ENCODE measurements at places on chromosomes 1 and 21.

- no peak for DNase-seq
These were observed 21.0 kb downstream of the CD160 start for GRCh38 chr1:145740269-145740668.

DNA sequence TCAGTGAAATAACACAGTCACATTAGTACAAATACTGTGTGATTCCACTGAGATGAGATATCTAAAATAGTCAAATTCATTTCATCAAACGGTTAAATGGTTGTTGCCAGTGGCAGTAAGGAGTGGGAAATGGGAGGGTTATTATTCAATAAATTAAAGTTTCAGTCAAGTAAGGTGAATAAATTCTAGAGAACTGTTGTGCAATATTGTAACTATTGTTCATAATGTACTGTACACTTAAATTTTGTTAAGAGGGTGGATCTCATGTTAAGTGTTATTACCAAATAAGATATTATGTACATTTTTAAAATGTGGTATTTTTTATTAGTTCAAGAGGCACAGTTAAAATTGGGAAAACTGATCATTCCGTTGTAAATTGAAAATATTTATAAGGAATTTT is 463.3 kb upstream of the BRINP3 start:
- DNase-seq, result no peak

DNA sequence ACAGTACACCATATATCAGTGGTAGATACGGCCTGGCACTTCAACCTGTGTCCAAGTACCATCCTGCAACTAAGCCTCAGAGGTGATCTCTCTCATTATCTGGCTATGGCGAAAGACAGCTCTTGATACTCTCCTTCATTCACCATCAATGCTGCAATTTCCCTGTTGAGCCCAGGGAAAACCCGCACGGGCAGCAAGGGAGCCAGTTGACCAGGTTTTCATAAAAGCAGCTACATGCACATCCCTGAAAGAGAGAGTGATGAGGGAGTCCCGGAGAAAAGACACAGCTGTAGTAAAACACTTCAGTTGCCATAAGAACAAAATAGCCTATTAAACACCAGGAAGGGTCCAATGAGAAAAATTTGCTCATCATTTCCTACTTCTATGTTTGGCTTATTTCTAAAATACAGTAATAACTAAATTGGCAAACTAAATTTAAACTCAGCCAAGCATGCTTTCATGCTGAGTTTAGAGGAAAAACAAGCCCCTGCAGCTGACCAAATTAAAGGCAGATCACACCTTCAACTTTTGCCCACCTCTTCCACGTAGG is 68.3 kb downstream of the CAPZB start:
- DNase-seq, result no peak

DNA sequence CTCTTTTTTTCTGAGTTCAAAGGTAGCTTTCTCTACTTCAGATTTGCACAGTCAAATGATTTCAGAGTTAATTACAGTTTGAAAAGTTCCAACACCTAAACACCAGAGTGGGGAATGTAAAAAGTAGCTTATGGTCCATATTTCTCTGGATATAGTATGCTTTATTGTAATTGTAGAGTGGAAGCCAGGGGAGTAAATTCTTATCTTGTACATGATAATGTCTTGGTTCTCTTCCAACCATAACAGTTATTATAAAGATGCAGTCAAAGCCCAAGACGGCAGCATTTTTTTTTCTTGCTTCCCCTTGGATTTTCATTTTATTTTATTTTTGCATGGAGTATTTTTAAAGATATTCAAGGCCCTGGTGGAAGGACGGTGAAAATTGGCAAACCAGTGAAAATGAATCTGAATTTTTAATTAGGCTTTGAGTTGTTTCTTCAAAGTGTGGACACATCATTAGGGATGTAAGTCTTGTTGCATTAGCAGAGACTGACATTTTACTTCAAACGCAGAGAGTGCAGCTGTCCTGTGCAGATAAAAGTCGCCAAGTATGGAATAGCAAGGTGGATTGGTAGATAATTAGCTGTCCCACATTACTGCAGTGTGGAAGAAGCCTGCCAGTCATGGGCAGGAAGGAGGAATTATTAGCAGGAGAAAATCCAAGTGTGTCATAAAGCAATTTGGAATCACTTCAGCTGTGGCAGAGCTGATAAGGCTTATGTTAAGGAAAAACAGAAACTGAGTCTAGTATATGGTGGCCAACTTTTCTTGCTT is 11.3 kb downstream of the CACHD1 start:
- no peak for DNase-seq

DNA sequence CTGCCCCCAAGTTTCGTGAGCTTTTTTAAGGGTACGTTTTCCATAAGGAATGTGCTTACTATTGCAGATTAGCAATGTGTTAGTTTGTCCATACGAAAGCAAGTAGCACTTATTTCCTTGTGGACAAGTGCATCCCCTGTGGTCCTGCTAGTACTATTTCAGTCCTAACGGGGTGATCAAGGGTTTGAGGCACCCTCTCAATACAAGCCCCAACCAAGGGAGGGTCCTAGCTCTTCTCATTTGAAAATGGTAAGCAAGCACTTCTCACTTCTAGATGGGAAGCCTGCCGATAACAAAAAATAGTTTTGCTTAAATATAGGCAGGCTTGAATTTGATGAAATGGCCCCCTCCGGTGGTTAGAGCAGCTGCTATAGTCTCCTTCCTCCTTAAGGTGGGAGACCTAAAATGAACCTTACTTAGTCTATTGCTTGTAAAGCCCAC is 64.0 kb upstream of the HMCN1 start:
- DNase-seq, result no peak

DNA sequence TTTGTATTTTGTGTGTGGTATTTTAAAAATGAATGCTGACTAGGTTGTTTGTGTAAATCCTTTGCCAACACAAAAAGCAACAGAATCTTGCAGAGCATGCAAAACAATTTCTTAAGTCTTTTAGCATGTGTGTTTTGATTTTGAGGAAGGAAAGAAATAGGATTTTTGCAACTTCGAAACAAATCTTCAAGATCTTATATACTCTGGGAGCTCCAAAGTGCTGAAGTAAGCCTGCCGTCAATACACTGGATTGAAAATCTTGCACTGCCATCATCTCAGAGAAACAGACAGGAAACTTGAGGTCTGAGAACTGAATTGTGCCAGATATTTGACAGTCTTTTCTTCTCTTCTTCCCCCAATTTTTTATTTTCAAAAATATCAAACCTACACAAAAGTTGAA is 29.3 kb upstream of the DISP1 start:
- DNase-seq, result no peak

- DNase-seq, result no peak
These were observed 39.7 kb upstream of the GJB5 start for GRCh38 chr1:34715139-34715538.

GRCh38 chr1:222991908-222992307 is 151.1 kb downstream of the TLR5 start:
- no peak for DNase-seq

- no peak for DNase-seq
These were observed 49.5 kb upstream of the RAB4A start for GRCh38 chr1:229221106-229222019.

- no peak for DNase-seq
These were observed 496 bp downstream of the VPS45 start for GRCh38 chr1:150068109-150068435.

DNA sequence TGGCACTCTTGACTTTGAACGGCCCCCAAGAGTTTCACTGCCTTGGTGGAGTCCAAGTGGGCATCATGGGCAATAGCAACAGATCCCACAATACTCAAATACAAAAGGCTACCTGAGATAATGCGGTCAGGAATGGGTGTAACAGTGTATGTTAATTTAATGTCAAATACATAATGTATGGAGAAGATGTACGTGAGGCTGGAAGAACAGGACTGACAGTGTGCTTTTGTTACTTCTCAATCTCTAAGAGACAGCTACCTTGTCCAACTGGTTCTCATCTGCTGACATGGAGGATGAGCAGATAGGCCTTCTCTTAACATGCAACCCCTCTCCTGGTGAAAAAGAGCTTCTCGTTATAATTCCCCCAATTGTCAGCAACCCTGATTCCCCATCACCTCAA is 167.2 kb downstream of the APP start:
- DNase-seq, result no peak

- DNase-seq, result no peak
These were observed 68.2 kb downstream of the LHX9 start for GRCh38 chr1:197985351-197985750.

- DNase-seq, result no peak
These were observed 55.2 kb downstream of the MTR start for GRCh38 chr1:236850077-236850979.

GRCh38 chr1:234330843-234331215 is 42.4 kb upstream of the COA6 start:
- no peak for DNase-seq

DNA sequence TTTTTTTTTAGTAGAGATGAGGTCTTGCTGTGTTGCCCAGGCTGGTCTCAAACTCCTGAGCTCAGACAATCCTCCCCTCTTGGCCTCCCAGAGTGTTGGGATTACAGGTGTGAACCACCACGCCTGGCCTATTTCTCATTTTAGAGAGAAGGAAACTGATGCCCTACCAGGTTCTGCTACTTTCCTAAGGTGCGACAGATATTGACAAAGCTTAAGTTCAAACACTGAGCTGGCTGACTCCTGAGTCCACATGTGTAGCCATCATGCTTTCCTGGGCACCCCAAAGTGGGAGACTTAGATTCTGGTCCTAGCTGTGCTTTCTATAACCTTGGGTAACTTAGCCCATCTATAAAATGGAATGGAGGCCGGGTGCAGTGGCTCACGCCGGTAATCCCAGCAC is 5.1 kb upstream of the TMEM222 start:
- no peak for DNase-seq

DNA sequence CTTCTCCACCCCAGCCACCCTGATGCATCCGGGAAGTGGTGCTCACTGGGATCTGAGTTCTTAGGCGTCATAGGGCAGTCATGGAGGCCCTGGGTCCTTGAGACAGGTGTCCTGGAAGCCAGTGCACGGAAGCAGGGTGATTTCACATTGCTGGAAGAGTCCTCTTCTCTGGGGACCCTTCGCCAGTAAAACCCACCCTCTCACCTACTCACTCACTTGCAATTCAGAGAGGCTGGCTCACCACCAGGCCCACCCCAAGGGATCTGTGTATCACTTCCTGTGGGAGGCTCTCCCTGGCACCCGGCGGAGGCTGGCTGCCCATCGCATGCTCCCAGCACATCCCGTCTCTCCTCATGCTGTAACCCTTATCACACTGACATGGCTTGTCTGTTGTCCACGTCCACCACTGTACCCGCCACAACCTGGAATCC is 40.2 kb upstream of the EPS8L3 start:
- no peak for DNase-seq

DNA sequence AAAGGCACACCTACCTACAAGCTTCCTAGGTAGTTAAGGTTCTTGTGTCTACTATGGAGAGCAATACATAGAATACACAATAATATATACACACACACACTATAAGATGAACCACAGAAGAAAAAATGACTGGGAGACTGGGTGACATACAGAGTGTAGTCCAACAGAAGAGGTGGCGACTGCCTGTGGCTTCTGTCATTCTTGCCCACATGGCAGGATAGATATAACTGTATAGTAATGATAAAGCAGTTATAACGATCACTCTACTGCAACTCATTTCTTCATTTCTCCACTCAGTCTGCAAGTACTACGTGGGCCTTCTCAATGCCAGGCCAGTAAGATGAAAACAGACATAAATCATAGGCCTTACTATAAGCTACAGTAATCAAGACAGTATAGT is 113.8 kb upstream of the EDN2 start:
- no peak for DNase-seq

DNA sequence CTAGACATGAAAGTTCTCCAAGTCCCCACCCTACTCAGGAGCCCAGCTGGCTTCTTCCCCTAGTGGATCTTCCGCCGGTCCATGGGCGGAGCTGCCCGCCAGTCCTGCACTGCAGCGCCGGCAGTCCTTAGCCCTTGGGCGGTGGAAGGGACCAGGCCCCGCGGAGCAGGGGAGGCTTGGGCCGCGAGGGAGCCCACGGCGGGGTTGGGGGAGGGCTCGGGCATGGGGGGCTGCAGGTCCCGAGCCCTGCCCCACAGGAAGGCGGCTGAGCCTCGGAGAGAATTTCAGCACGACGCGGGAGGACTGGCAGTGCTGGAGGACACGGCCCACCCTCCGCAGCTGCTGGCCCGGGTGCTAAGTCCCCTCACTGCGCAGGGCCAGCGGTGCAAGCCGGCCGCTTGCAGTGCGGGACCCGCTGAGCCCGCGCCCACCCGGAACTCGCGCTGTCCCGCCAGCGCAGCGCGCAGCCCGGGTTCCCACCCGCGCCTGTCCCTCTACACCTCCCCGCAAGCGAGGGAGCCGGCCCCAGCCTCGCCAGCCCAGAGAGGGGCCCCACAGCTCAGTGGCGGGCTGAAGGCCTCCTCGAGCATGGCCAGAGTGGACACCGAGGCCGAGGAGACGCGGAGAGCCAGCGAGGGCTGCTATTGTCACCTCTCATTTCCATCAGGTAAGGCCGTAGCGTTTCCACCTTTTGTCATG is 1398.6 kb downstream of the MRPL39 start:
- DNase-seq, result no peak

DNA sequence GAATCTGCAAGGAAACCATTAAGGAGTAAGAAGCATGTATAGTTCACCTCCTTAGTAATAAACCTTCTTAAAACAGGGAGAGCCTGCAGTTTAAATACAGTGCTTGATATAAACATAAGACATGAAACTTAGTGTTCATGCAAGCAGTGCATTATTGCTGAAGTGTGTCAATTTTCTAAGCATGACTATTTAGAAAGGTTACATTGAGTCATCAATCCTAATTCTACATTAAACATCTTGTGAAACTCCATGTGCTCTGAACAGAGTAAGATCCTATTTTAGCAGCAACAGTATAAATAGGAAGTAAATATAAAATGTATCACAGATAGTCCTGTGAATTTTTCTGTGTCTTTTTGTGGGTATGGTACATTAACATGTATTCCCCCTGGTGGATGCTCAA is 135.5 kb downstream of the ESRRG start:
- no peak for DNase-seq

DNA sequence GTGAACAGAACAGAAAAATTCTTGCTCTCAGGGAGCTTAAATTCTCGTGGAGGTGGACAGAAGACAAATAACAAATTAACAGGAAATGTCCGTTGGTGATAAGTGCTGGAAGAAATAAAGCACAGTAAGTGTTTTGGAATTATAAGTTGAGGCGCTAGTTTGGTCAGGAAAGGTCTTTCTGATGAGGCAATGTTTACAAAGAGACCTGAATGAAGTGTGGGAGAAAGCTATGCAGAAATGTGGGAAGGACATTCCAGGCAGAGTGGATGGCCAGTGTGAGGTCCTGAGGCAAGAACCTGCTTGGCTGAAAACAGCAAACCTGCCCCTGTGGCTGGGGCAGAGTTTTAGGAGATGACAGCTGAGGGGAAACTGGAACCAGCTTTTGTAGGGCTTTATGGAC is 23.3 kb downstream of the NGF start:
- DNase-seq, result no peak
